ENCODE measurements at places on chromosomes 13 and 19.

DNA sequence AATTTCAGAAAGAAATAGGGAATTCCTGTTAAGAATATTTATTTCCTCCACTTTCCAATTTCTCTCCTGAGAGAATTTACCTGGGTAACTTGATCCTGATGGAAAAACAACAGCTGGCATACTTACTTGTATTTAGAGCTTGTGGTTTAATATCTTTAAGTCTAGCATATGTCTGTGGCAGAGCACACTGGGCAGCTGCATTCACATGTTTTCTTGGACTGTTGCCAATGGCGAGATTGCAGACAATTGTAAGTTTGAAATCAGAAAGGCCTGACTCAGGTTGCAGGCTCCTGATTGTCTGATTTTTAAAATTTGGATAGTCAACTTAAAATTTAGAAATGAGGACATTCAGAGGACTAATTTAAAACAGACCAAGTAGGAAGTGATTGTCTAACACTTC is 66.9 kb downstream of the NHLRC3 start:
- no peak for DNase-seq

GRCh38 chr13:83048419-83048818 is 833.9 kb downstream of the SLITRK1 start:
- no peak for DNase-seq

DNA sequence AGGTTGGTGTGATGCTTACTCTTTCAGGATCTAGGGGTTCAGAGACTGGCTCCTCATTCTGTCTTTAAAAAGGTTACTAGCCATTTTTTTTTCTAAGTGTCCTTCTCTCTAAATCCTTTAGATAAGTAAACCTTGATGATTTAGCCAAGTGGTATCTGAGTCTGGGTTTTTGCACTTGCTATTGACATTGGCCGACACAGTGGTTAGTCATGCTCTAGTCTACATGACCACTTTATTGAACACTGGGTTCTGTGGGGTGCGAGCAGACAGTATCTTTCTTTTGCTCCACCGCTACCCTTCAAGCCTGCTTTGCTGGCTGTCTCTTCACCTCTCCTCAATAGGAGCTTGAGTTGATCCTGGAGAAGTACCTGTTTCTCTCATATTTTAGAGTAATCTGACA is 6.2 kb upstream of the NUP58 start:
- no peak for DNase-seq

GRCh38 chr13:51976423-51976822 is 34.8 kb downstream of the ATP7B start:
- no peak for DNase-seq

DNA sequence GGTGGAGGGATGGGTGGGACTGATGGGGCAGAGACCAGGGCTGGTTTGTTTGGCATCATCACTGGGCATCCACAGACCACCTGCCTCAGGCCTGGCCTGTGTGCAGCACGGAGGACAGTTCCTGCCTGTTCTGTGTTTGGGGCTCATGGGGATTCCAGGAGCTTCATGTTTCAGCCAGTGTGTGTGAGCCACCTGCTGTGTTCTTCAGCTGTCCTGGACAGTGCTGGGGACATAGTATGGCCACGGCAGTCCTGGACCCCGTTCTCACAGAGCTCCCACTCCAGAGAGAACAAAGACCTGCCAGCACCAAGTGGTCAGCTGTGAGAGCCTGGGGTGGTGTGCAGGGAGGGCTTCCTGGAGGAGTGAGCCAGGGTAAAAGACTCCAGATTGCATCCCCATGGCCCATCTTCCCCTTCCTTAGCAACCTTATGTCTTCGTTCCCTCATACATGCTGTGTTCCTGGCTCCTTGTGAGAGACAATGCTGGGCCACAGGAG is 2.0 kb upstream of the CCDC97 start:
- DNase-seq, result no peak

DNA sequence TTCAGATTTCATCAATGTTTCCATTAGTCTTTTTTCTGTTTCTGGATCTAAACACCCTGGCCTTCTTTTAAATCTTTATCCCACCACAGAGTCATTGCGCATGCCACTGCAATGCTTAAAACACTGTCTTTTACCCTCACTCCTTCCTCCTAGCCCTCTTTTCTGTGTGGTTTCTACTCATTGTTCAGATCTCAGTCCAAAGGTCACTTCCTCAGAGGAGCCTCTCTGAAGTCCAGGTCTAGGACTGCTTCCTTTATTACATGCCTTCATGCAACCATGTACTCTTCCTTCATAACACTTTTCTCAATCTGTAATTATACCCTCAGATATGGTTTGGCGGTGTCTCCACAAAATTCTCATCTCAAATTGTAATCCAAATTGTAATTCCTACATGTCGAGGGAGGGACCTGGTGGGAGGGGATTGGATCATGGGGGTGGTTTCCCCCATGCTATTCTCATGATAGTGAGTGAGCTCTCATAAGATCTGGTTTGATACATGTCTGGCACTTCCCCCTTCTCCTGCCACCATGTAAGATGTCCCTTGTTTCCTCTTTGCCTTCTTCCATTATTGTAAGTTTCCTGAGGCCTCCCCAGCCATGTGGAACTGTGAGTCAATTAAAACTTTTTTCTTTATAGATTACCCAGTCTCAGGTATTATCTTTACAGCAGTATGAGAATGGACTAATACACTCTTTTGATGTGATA is 808.9 kb downstream of the DIAPH3 start:
- DNase-seq, result no peak

DNA sequence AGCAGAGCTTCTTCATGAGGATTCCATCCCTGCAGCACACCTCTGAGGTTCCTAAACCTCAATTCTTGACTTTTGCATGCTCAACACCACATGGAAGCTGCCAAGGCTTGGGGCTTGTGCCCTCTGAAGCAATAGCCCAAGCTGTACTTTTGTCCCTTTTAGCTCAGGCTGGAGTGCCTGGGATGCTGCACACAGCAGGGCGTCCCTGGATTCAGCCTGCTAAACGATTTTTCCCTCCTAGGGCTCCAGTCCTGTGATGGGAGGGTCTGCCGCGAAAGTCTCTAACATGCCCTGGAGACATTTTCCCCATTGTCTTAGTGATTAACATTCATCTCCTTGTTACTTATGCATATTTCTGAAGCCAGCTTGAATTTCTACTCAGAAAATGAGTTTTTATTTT is 98.3 kb downstream of the SLITRK5 start:
- DNase-seq, result no peak
